ENCODE measurements at places on chromosomes 2 and 18.

- DNase-seq: no peak
Observed at GRCh38 chr2:104648376-104648775, 205.5 kb upstream of the POU3F3 start.

GRCh38 chr2:71932037-71932779 is 215.5 kb downstream of the CYP26B1 start:
- no peak for DNase-seq

DNA sequence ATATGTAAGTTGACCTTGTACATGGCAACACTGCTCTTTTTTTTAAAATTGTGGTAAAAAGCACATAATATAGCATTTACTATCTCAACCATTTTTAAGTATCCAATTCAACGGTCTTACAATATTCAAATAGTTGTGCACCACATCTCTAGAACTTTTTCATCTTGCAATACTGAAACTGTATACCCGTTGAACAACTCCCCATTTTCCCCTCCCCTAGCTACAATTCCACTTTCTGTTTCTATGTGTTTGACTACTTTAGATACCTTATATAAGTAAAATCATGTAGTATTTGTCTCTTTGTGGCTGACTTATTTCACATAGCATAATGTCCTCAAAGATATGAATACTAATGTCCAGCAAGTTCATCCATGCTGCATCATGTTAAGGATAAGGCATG is 452.1 kb downstream of the TXNL1 start:
- DNase-seq: no peak

- no peak for DNase-seq
Observed at GRCh38 chr2:182366628-182367027, 60.2 kb downstream of the PDE1A start.

GRCh38 chr2:149885946-149886345 is 298.4 kb upstream of the MMADHC start:
- no peak for DNase-seq

GRCh38 chr2:202821206-202822160 is 50.1 kb downstream of the ICA1L start:
- DNase-seq: no peak

GRCh38 chr18:32349728-32350395 is 120.8 kb downstream of the GAREM1 start:
- DNase-seq: no peak

GRCh38 chr2:152701198-152701597 is 16.1 kb downstream of the PRPF40A start:
- no peak for DNase-seq
